Stimulated activated CD4-positive, alpha-beta T cell treated with anti-CD3 and anti-CD28 coated beads, Interleukin-1b, Interleukin-23, amount 100 ng/mL, for 48 hours (primary cell): ENCODE measurements at places on chromosomes 5 and 9.
A peak's percentile ranks its signal among the peaks of the same experiment; 100 is the strongest.

GRCh38 chr9:93620881-93621820 lies 44.8 kb downstream of the PHF2 start:
- DNase-seq: no peak

DNA sequence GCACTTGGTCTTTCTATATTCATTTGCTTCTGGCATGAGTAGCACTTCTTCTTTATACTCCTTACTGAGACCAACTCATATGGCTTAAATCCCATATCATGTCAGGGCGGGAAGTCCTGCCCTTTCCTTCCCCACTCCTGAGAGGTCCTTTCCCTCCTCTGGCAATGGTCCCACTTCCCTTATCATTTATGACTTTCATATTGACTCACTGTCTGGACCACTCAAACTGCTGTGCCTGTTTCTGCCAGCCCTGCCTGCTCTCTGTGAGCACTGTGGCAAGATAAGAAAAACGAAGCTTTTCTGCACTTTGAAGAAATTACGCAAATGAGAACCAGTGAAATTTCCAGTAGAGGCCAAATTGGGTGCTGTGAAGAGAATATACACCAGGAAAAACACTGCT lies 58.1 kb downstream of the ZNF474 start:
- DNase-seq: no peak

DNA sequence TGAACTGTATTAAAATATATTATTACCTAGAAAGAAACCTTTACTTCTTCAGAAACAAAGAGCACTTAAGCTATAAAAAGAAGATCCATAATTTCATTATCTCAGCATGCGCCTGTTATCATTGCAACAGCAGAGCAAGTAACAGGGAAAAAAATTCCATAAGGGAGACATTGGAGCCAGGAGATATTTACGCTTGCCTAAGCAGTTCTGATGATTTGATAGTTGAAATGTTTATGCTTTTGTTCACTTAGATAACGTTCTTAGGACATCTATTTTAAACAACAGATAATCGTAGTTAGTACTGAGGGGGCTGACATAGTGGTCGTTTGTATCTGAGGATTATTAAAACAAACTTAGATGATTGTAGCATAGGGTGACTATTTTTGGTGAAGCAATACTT lies 252.5 kb downstream of the NNT start:
- no peak for DNase-seq

GRCh38 chr9:75692309-75692708 lies 198.2 kb upstream of the PCSK5 start:
- no peak for DNase-seq

GRCh38 chr9:125241863-125242739 lies 958 bp upstream of the HSPA5 start:
- DNase-seq: no peak

- no peak for DNase-seq
These were observed 24.3 kb upstream of the UBAP2 start for GRCh38 chr9:34072868-34073590.

- no peak for DNase-seq
These were observed 36.8 kb upstream of the SNX2 start for GRCh38 chr5:122738088-122738487.

DNA sequence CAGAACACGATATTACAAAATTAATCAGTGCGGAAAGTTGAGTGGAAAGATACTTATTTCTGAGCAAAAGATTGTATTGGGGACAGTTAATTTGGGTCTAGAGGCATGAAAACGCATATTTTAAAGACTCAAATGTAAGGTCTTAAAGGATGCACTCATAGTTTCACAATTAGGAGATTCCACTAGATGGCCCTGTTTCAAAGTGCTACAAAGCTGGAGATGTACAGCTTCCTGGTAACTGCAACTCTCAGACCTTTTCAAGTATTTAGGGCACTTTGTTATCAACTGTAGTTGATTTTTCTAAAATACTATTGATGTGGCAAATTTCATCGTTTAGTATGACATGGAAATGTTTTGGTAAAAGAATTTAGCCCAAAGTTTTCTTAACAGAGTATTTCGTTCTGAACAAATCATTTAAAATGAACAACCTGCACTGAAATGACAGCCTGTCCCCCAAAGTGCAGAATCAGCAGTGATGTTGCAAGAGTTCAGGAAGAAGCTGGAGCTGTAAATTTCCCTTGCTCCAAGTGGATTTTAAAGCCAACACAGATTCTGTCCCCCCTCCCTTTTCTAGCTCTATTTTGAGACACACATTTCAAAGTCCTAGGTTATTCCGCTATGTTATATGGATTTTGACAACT lies 16.2 kb upstream of the NDUFB6 start:
- no peak for DNase-seq

GRCh38 chr5:113356487-113356886 lies 78.3 kb downstream of the TSSK1B start:
- DNase-seq: no peak

- no peak for DNase-seq
These were observed 19.0 kb downstream of the ARHGAP26 start for GRCh38 chr5:142789206-142789605.

GRCh38 chr5:131462454-131462853 lies 172.6 kb downstream of the RAPGEF6 start:
- no peak for DNase-seq

- DNase-seq: peak; percentile 26
These were observed 74.6 kb downstream of the LMNB1 start for GRCh38 chr5:126851501-126852011.

DNA sequence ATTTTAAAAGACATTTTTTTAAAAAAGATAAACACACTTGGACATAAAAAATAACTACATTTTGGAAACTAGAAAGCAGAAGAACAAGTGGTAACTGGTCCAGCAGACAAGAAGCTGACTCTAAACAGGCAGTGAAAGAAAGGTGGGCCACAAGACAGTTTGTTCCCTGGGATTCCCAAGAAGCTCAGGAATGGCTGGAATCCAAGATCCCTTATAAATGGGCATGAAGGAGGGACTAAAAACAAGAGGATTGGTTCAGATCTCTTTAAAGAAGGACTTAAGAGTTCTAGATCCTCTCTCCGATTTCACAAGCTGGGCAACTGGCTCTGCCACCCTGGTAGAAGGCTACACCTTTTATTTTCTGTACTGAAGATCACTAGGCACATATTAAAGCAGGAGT lies 102.8 kb downstream of the ARL15 start:
- DNase-seq: no peak

DNA sequence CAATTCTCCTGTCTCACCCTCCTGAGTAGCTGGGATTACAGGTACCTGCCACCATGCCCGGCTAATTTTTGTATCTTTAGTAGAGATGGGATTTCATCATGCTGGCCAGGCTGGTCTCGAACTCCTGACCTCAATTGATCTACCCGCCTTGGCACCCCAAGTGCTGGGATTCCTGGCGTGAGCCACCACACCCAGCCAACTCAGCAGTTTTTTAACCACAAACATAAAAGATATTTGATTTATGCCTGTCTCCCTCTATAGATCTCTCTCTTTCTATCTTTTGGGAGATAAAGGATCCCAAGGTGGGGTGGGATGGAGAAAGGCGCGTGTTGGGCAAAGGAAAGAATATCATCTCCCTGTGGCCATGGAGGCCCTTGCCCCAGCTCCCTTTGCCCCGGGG lies 26.8 kb downstream of the NR4A3 start:
- no peak for DNase-seq

GRCh38 chr9:123484130-123484529 lies 128.1 kb downstream of the CRB2 start:
- DNase-seq: no peak

DNA sequence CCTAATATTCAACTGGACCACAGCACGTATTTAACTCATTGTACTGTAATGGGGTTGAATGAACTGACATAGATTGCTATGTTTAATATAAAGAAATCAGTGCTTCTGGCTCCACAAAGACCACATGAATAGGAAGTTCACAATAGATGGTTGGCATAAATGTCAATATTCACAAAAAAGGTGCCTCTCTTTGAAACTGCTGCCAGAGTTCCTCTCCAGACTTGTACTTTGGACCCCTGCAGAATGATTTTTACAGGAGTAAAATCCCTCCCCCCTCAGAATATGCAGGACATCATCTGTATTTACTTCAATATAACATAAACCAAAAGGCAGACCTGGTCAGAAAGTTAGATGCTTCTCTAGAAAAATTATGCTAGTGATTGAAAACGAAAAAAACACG lies 508.5 kb upstream of the DAP start:
- DNase-seq: no peak

- no peak for DNase-seq
These were observed 491.7 kb upstream of the FAM174A start for GRCh38 chr5:100043475-100043874.

- DNase-seq: no peak
These were observed at the start of gene SLC45A2 for GRCh38 chr5:33984671-33985124. TSS of gene SLC45A2 (minus strand) at chr5:33984693. CDS start at chr5:33984583, 110 bp downstream.

GRCh38 chr9:129886226-129887174 lies 51.2 kb downstream of the USP20 start:
- peak; percentile 76 for DNase-seq

DNA sequence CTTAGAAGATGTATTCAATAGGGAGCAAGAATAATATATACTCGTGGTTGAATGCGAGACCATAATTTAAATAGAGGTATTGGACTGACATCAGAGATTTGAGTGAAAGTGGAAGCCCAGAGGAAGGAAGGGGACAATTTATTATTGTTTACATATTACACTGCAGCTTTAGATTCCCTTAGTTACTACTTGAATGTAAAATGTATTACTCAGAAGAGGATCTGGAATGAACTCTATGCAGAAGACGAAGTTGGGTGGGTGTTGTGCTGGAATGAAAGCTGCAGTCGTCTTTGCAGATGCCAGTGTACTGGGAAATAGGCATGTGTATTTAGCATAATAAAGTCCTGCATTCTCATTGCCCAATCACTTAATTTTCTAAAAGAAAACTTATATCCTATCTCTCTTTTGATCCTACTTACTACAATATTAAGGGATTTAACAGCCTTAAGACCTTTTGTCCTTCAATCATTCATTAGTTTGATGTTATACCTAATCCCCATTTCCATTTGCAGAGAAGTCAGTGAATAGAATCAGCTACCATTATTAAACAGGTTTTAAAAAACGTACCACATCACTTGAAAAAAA lies 570.7 kb upstream of the WWC1 start:
- DNase-seq: no peak

DNA sequence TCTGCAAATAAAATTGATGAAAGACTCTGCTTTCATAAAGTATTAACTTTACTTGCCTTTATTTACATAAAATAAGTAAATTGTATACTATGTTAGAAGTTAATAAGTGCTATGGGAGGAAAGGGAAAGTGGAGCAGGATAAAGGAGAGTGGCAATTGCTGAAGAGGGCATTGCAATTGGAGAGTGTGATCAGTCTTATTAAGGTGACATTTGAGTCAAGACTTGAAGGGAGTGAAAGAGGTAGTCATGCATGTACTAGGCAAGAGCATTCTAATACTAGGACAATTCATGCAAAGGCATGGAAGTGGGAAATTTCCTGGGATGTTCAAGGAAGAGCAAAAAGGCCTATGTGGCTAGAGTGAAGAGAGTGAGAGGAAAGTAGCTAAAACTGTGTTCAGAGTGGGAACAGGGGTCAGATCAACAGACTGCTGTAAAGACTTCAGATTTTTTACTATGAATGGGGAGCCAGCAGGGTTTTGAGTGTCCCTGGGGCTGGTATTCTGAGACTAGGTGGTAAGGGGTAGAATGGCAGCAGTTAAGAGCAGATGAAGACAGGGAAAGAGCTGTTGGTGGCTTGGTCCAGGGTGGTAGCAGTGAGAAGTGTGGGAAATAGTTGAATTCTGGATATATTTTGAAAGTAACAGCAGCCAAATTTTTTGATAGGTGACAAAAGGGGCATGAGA lies 182.3 kb upstream of the RIOK2 start:
- no peak for DNase-seq

- no peak for DNase-seq
These were observed 200.2 kb downstream of the ENC1 start for GRCh38 chr5:74440341-74440740.

DNA sequence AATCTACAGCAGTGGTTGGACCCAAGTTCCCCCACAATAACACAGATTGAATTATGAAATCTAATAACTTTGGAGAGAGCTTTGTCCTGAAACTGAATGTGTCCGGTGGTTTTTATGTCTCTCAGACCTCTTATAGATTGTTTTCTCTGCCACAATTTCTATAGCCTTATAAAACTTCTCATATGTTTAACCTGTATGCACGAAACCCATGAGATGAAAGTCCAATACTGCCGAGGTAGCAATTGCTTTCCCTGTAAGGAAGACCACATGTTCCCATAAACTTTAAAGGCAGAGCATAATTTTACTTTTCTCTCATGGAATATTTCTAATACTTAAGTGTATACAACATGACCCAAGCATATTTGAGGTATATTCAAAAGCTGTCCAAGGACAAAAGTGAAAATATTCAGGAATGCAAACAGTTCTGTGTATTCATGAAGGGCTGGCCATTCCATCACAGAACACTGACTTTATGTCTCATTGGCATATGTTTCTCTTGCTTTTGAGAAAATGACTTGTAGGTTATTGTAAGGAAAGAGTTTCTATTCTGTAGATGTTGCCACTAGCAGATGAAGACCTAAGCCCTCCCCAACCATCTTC lies 94.4 kb upstream of the TLE4 start:
- DNase-seq: no peak

GRCh38 chr5:162372256-162372655 lies 304.7 kb downstream of the GABRG2 start:
- no peak for DNase-seq

GRCh38 chr5:87347272-87347671 lies 65.5 kb downstream of the CCNH start:
- DNase-seq: no peak
